ENCODE measurements at places on chromosomes 11 and 22.
A peak's percentile ranks its signal among the peaks of the same experiment; 100 is the strongest.

DNA sequence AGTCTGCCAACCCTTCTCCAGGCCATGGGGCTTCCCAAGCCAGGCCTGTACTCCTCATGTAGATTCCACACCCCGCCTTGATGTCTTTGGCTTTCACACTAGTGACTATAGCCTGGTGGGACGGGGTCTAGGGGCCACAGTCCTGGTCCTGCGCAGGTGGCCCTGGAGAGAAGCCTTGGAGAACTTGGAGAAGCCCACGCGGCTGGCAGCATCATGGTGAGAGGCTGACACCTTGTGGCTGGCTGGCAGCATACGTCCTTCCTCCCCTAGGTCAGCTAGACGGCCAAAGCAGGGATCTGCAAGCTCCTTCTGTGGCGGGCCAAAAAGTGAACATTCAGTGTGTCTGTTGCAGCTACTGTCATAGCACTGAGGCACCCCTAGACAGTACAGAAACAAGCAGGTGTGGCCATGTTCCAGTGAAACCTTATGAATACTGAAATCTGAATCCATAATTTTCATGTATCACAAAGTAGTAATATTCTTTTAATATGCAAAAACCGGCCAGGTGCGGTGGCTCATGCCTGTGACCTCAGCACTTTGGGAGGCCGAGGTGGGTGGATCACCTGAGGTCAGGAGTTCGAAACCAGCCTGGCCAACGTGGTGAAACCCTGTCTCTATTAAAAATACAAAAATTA is 42.0 kb downstream of the FAM83F start:
- DNase-seq, result peak; percentile 40

DNA sequence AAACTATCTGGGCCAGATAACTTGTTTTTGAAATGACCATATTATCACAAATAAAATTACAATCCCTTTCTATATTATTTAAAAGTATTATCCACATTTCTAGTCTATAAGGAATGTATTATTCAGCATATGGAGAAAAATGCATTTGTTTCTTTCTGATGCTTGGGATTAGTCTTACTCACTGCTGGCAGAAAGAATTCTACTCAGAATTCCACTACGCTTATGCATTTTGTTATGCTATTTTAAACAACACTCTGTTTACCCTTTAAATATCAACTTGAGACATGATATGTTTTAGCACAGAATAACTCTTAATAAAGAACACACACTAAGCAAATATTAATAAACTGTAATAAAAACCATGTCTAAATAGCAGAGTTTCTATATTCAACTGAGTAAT is 77.6 kb upstream of the ANO3 start:
- DNase-seq, result no peak

GRCh38 chr11:15800111-15800800 is 556.1 kb downstream of the SOX6 start:
- peak; percentile 86 for DNase-seq

GRCh38 chr11:108985236-108985944 is 320.5 kb downstream of the DDX10 start:
- DNase-seq, result no peak

- no peak for DNase-seq
Measured at GRCh38 chr11:8204596-8204995, 35.8 kb upstream of the RIC3 start.

DNA sequence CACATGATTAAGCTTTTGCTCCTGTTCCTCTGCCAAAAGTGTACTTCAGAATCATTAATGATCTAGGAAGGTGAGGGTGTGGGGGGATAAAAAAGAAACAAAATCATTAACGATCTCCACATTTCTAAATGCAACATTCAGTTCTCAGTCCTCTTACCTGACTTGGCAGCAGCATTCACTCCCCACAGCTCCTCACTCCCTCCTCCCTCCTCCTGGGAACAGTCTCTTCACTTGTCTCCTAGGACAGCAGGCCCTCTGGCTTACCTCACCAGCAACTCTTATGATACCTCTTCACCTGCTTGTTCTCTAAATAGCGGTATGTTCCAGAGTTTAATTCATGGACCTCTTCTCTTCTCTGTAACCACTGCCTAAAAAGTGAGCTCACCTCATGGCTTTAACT is 56.5 kb upstream of the APOA1 start:
- DNase-seq, result no peak

GRCh38 chr11:119376197-119376847 is 5.2 kb downstream of the USP2 start:
- DNase-seq, result no peak

DNA sequence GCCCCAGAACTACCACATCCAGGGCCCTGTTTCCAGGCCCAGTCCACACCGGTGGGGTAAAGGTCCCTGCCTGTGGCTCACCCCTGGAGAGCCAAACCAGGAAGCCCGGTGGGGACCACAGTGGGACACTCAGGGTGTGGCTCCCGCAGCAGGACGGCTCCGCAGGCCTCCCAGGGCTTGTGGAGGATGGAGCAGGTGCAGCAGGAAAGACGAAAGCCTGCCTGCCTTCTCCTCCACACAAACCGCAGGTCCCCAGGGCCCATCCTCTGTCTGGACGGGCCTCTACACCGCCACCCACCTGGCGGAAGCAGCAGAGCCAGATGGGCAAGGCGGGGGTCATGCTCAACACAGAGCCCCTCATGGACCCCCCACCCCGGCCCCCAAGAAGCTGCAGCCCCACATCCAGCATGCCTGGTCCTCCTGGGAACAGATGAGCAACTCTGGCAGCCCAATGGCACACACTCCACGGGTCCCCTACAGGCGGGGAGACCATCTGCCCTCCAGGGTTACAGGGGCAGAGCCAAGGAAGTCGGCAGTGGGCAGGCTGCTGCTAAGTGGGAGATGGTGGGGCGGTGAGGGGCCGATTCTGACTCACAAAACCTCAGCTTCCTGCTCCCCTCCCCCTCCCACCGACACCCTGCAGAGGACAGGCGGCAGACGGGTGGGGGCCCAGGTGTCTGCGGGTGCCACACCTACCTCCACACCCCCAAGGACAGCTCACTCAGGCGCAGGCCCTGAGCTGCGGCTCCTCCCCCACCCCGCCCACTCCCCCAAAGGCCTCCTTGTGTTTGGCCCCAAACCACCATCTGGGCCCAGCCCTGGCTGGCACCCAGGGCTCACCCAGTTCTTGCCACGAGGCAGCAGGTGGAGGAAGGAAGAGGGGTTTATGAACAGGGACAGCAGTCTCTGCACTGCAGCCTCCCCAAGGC is 5.2 kb downstream of the SBF1 start:
- DNase-seq, result no peak

GRCh38 chr11:38924644-38925043 is 2326.6 kb upstream of the RAG2 start:
- no peak for DNase-seq

DNA sequence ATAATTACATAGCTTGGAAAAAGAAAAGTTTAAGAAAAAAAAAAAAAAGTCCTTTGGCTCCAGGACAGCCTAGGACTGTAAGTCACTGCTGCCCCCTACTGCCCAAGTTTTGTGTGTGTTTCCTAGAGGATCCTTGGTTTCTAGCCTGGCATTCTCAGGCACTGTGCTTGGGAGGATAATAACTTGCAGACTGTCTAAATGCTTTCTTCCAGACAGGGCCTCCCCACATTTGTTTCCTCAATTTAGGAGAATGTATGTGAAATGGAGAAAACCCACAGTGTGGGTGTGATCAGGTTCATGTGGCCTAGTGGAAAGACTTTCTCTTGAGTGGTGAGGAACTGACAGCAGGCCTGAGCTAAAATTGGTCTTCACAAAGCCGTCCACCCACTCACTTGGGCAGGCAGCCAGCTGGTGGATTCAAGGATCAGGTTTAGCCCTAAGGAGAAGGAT is 191.0 kb downstream of the NAV2 start:
- peak; percentile 57 for DNase-seq

GRCh38 chr11:135075740-135076139 is 663.7 kb upstream of the B3GAT1 start:
- no peak for DNase-seq

- DNase-seq, result no peak
Measured at GRCh38 chr11:76797341-76798201, 14.4 kb downstream of the TSKU start.

DNA sequence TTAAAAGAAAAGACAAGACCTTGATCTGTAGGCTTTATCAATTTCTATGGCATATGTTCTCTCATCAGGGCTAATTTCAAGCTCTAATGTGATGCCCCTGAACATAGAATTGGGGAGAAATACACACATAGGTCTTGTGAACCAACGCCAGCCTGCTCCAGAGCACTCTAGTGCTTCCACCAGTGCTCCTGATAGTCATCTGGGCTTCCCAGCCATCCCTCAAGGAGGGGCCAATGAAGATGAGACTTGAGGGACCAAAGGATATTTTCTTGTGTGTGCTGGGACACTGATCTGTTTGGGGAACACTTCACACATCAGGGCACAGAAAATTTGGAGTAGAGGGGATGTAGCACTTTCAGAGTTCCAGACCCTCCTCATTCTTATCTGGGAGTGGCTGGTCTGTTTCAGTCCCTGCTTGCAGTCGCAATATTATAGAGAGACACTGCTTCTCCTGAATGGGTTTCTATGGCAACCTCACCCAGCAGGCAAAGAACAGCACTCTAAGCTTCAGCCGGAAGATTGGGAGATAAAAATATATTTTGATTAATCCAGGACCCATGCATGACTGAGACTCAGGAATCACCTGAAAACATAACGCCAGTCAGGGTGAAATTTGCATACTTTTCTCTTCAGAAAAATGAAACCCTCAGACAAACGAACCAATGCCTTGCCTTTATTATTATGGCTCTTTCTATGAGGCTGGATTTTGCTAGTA is 28.4 kb upstream of the SCN3B start:
- no peak for DNase-seq

DNA sequence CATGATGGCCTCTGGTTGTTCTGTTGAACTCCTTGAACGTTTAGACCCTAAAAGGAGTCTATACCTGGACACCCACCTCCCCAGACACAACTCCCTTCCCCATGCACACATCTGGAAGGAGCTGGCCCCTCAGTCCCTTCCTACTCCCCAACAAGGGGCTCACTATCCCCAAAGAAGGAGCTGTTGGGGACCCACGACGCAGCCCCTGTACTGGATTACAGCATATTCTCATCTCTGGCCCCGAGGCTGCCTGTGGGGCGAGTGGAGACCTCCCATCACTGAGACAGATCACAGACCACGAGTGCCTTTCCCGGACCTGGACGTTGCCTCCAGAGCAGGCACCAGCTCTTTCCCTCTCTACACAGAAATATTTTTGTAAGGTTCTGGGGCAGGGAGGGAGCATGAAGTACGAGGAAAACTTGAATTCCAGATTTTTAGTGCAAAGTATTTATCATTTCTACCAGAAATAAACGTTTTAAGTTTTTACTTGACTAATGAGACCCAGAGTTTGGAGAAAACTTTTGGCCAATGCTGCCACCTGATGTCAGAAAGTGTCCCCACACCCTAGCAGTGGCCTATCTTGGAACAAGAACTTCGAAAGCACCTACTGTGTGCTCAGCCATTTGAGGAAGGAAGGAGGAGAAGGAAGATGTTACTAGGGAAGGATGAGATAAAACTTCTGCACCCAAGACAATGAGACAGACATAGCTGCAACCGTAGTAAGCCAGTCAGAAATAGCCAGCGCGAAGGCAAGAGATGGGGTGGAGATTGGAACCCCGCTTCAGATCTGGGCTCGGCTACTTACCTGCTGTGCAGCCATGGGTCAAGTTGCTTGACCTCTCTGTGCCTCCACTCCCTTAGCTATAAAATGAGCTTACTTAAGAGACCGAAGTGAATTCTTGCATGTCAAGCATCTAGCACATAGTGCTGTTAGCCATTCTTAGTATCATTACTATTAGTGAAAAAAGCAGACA is 10.2 kb upstream of the POU2F3 start:
- no peak for DNase-seq

DNA sequence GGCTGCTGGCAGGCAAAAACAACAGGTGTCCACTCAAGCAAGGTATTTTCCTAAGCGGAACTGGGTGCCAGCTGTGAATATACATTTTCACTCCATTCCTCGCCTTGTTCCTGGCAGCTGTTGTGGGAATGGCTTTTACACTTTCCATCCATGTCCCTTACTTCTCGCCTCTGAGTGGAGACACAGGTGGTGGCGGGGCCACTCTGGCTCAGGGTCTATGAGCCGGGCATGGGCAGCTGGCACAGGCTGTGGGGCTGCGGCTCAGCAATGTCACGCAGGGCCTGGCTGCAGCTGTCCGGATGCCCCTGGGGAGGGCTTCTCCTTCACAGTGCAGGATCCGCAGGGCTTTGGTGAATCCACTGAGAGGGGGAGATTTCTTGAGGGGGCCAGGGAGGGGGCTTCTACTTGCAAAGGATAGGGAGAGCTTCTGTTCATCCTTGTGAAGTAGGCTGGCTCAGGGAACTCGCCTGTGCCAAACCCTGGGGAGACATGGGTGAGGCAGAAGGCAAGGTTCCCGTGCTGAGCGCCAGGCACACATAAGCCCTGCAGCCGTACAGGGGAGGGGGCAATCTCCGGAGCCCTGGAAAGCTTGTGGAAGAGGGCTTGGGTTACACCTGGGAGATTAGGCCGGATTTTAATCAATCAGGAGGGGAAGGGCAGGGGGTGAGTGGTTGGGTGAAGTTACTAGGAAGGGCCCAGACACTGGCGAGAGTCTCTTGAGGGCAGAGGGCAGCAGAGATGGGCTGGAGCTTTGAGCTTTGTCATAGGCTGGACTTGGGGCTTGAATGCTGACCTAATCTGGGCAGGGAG is 45.7 kb downstream of the KCNQ1OT1 start:
- no peak for DNase-seq

- no peak for DNase-seq
Measured at GRCh38 chr11:47668665-47669064, 26.3 kb upstream of the MTCH2 start.

- DNase-seq, result peak; percentile 91
Measured at GRCh38 chr22:23829845-23830372, 8.9 kb downstream of the DERL3 start.

GRCh38 chr22:39259666-39260065 is 14.9 kb upstream of the PDGFB start:
- no peak for DNase-seq

- no peak for DNase-seq
Measured at GRCh38 chr11:13098063-13098462, 88.9 kb downstream of the RASSF10 start.

- DNase-seq, result peak; percentile 40
Measured at GRCh38 chr11:6438979-6439571, 1.7 kb downstream of the HPX start.

DNA sequence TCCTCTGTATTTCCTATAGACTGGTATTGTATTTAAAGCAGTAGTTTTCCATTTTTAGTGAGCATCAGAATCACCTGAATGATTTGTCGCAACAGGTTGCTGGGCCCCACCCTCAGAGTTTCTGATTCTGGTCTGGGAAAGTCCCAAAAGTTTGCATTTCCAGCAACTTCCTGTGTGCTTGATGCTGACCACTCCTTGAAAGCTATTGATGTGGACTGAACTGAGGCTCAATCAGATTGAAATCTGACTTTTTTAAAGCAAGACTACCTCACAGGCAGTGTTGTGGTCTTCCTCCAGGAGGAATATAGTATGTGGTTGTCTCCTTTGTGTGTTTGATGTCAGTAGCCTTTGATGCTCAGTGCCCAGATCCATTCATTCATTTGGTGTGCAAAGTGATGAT is 17.2 kb upstream of the MPZL2 start:
- DNase-seq, result no peak
